ENCODE measurements at places on chromosomes 5 and 9.

DNA sequence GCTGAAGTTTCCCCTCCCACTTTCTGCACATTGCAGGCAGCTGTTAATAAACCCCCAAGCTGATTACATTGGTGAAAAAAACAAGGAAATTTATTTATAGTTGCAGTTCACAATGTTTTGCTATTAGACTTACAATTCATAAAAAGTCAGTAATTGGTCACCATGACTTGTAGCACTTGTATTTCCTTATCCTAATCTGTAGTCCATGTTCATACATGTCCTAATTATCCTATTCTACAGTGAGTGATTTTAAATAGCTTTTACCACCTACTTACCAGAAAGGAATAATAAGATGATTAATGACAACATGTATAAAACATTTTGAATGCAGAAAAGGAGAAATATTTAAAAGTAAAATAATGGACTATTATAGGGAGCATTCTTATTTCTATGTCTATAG is 760.0 kb upstream of the RIOK2 start:
- DNase-seq = no peak

- no peak for DNase-seq
These were observed 1.8 kb downstream of the ANKRD34B start for GRCh38 chr5:80568251-80568650.

GRCh38 chr9:118473521-118473920 is 769.3 kb downstream of the TLR4 start:
- DNase-seq = no peak

- DNase-seq = no peak
These were observed 18.1 kb upstream of the COL5A1 start for GRCh38 chr9:134623258-134624066.

DNA sequence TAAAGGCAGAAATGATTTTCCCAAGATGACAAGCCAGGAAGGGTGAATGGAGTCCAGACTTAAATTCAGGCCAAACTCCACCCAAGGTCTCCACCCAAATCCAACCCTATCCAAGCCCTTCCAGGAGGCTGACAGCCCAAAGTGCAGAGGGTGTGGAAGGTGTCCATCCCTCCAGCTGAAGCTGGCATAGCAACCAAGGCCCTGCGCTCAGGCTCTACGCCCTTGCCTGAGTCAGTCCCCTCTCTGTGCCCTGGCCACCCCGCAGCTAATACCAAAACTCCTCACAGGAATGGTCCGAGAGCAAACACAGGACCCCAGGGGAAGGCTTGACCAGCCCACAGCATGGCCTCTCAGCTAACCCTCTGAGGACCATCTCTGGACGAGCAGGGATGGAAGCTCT is 2.1 kb downstream of the SEPTIN8 start:
- DNase-seq = no peak

DNA sequence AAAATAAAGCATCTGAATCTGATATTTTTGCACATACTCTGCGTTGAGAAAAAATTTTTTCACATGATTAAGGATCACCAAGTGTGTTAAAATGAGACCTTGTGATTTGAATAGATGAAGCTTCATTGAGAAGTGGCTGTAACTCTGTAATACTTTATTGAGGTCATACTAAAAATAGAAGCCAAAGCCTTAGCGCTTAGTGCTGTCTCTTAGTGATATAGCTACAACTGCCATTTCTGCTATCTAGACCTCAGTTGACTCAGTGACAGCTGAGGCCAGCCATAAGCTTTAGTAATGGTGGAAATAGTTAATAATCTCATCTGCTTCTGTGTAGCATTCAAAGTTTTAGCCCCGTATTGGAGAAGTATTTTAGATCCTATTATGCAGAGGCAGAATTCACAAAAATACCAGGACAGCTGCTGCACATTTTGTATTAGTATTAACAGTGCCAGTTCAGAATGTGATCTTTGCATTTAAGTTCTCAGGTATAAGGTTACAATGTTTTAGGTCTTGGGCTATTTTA is 107.4 kb upstream of the SGCD start:
- no peak for DNase-seq

- no peak for DNase-seq
These were observed 443.1 kb upstream of the ZNF608 start for GRCh38 chr5:125189531-125189941.

DNA sequence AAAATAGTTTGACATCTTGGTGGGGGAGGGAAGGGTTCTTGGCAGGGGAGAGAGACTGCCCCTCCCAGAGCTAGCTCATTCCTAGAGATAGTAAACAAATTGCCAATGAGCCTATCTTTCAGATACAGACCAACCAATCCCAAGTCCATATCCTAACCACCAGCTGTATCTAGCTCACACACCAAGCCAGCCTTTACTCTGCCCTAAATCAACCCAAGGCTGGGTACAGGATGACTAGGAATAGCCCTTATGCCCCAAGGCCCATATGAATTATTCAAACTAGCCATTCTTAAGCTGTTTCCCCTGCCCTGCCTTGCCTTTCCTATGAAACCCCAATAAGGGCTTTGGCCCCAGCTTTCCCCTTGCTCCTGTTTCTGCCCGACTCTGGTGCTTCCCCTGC is 281.3 kb upstream of the PANK3 start:
- no peak for DNase-seq
